Kidney tubule cell (primary cell): ENCODE measurements at places on chromosomes 3 and 15.
A peak's percentile ranks its signal among the peaks of the same experiment; 100 is the strongest.

DNA sequence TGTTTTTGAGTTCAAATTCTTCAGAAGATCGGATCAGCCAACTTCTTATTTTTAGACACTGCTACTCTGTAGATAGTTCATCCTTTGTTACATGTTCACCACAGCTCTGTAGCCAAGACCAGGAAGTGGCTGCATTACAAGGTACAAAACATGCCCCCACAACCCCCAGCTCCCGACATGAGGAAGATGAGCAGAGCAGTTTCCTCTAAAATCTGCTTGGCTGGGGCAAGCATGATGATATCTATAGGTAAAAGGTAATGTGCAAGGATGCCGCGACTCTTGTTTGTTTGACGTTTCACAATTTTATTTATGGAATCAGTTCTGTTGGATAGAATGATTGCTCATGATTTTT lies 126.5 kb upstream of the GRM7 start:
- no peak for DNase-seq

DNA sequence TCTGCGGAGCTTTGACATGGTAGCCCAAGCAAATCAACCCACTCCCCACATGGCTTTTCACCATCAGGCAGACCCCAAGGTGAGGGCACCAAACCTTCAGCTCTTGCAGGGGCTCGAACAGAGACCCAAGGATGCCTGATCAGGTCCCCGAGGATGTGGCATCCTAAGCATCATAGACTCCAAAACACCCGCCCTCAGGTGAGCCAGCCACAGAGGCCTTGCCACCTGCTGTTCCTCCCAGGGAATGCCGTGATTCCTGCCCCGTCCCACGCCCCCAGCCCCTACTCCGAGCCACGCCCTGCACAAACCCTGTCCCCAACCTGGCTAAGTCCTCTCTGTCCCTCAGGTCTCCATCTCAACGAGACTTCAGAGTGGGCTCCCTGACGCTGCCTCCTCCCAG lies 34.7 kb upstream of the SLC41A3 start:
- no peak for DNase-seq

DNA sequence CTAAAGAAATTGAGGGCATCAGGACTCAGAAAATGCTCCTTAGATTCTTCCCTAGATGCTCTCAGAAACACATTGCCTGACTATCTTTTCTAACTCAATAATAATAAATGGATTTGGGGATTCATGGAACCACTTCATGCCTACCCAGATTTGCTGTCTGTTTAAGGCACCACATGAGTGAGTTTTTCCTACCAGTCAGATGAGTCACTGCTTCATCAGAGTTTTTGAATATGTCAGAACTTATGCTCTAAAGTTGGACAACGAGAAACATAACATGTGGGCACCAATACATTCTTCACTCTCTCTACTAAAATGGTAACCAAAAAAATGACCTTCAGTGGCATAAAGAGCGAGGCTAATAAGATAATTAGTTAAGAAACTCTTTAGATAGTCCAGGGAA lies 1135.1 kb downstream of the TUSC7 start:
- no peak for DNase-seq

GRCh38 chr15:28094732-28095521 lies 4.2 kb downstream of the OCA2 start:
- peak; percentile 20 for DNase-seq

DNA sequence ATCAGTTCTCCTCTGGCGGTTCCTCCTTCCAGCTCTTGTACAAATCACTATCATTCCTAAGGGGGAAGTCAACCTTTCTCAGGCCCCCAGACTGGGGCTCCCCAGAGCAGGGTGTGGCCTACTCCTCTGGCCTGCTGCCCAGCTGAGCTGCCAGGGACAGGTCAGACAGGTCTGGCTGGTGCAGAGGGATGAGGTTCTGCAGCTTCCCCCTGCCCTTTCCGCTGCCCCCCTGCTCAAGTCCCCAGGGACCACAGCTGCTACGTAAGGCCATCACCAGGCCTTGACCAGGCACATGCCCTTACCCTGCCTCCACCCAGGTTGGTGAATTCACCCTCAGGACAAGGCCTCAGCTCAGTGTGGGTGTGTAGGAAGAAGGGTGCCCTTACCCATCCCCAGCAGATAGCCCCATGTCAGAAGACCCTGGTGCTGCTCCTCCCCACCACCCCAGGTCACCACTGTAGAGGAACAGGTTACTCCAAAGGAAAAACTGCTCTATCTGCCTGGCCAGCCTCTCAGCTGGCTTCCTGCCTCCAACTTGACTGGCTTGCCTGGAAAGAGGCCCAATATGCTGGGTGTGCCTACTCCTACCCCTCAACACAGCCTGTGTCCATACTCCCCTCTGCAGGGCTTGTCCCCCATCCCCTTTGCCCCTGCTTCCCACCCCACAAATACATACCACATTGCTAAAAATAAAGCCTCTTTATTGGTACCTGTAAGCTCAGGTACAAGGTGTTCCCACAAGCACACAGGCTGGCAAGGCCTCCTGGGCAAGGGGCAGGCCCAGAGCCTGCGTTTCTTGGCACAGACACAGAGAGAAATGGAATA lies 12.0 kb downstream of the CSRNP1 start:
- peak; percentile 82 for DNase-seq

DNA sequence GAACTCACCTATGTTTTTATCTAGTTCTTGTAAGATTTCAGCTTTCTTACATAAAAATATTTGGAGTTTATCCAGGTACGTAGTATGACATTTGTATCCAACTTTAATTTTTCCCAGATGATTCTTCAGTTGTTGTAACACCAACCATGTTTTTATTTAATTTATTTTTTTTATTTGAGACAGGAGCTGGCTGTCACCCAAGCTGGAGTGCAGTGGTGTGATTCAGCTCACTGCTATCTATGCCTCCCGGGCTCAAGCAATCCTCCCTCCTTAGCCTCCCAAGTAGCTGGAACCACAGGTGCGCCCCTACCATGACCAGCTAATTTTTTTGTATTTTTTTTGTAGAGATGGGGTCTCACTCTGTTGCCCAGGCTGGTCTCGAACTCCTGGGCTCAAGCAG lies 6.6 kb downstream of the XYLB start:
- DNase-seq: no peak

DNA sequence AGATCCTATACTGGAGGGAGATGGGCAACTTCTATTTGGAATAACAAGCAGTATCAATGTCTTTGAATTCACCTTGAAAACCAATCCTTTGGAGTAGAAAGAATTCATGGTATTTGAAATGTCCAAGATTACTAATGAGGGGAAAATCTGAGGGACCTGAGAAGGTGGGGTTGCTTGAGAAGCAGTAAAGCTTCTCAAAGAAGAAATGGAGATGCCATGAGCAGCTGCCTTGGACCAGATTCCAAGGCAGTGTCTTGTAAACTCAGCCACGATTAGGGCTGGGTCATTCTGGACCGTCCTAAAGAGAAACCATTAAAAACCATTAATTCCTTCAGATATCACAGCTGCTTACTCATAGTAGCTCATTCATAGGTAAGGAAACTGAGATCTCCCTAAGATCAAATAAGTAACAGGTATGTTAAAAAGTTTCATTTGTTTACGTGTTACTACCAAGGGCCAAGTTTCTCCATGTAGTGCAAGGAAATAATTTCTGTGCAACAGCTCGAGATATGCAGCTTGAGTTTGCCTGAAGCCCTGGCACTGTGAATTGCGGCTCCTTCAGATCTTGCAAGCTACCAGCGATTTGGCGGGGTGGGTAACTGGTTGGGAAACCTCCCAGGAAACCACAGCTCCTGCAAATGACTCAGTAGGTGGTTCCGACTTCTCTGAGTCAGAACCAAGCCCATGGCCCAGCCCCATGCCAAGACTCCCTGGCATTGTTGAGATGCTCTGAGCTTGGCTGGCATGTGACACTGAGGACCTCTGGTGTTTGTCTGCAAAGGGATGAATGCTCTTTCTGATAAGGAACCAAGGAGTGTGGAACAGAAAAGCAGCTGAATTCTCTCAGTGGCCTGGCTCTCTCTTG lies 296.8 kb downstream of the RORA start:
- peak; percentile 91 for DNase-seq

DNA sequence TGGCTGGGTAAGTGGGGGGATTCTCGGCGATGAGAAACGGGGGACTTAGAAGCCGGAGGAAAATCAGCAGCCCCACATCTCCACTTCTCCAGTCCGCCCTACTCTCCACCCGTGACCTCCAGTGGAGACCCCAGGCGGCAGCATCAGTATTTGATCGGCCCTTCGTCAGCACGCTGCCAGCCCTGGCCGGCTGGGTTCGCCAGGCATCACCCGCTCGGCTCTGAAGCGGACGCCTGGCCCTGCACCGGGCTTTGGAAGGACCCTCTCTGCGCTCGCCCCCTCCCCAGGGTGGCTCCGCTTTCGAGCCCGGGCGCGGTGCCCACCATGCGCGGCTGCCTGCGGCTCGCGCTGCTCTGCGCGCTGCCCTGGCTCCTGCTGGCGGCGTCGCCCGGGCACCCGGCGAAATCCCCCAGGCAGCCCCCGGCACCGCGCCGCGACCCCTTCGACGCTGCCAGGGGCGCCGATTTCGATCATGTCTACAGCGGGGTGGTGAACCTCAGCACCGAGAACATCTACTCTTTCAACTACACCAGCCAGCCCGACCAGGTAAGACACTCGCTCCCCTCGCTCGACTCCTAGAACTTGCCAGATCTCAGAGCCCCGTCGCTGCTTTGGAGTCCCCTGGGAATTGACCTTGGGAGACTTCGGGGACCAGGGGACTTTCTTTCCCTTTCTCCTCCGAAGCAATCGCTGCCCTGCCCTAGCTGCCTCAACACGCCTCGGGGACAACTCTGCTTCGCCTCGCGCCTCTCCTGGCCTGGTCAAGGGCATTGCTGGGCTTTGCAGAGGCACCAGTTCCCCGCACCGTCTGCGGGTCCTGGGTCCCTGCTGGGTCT lies 561 bp downstream of the SIDT1 start:
- DNase-seq: no peak

GRCh38 chr15:87215100-87215499 lies 1041.4 kb downstream of the NTRK3 start:
- no peak for DNase-seq

GRCh38 chr3:86800116-86800515 lies 190.8 kb downstream of the VGLL3 start:
- no peak for DNase-seq

DNA sequence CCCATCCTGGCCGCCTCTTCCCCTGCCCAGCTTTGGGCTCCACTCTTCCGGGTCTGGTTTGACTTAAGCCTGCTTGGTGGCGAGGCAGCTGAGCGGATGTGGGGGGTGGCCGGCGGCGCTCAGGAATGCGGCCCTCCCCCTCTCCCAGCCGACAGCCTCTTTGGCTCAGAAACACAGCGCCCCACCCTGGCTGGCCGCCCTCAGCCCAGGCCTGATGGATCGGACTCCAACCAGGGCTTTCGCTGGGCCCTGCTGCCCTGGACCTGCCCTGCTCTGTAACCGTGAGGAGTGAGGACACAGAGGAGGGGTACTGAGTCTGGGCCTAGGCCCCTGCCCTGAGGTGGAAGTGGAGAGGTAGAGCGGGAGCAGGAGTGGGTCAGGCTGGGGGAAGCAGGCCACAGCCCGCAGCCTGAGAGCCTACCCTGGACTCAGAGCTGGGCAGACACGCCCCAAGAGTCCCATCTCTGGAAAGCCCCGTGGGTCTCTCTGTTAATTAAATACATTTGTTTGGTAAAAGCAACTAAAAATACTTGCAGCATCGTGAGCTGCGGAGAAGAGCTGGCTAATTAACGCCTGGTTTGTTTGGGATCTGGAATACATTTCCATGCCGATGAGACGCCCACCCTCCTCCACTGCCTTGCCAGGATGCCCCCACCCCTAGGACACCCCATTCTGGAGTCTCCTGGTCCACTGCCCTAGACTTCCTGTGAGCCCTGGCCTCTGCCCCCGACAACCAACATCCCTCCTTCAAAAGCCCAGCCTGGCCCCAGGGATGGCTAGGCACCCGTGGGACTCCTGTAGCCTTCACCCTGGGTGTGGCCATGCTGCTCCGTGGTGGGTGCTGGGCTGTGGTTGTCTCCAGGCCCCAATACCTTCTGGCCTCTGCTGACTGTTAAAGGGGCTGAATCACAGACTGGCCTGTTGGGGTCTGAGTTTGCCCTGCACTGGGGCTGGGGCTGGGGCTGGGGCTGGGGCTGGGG lies 19.6 kb downstream of the PLXNA1 start:
- DNase-seq: peak; percentile 93

DNA sequence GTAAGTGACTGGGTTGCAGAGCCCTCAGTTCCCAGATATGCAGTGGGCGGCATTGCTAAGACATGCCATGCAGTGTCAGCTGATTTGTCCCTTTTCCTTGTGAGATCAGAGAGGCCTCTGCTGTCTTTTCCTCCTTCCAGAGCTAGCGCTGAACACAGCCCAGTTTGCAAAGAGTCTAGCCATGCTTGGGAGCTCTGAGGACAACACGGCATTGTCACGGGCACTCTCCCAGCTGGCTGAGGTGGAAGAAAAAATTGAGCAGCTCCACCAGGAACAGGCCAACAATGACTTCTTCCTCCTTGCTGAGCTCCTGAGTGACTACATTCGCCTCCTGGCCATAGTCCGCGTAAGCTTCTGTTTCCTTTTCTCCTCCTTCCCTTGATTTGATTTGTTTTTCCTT lies 20.0 kb upstream of the SNX22 start:
- DNase-seq: no peak

DNA sequence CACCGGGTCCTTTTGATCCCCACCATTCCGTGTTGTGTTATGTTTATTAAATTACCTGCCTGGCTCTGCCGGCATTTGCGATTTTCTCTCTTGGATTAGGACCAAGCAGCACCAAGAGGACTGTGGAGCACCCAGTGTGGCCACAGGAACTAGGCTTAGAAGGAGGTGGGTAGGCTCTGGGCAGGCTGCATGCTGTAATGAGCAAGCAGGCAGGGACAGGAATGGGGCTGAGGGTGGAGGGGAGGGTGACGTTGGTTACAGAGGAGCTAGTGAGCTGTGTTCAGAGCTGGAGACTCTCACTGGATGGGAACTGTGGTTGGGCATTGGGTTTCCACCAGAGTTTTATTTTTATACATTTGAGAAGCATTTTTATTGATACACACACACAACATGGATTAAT lies 7.9 kb upstream of the SCN5A start:
- no peak for DNase-seq

GRCh38 chr3:108103886-108104797 lies 13.3 kb upstream of the CD47 start:
- DNase-seq: no peak

DNA sequence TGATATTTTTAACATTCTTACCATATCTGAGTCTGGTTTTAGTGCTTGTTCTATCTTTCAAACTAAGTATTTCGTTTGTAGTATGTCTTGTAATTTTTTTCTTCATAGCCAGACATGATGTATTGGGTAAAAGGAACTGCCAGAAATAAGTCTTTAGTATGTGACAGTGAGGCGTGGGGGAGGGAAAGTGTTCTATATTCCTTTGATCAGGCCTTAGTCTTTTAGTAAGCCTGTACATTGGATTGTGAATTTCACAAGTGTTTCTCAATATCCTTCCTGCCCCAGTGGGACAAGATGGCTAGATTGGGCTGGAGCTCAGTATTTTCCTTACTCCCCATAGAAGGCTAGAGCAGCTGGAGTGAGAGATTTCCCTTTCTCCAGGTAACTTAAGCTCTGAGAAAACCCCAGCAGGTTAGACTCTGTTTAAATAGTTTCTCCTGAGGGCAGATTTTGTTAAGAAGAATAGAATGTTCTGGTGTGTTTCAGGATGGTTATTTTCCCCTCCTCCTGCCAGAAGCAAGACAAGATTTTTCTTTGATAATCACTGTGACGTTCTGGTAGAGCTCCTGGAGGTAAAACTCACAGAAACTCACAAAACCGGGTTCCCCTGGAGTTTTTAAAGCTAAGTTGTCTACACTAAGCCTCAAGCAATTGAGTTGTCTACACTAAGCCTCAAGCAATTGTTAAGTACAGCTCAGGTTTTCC lies 140.7 kb upstream of the ARPP21 start:
- no peak for DNase-seq
